AG09309 (cell line): ENCODE measurements at places on chromosomes 1 and 21.

GRCh38 chr1:12232221-12232620, 2.4 kb downstream of the VPS13D start:
- DNase-seq = no peak

DNA sequence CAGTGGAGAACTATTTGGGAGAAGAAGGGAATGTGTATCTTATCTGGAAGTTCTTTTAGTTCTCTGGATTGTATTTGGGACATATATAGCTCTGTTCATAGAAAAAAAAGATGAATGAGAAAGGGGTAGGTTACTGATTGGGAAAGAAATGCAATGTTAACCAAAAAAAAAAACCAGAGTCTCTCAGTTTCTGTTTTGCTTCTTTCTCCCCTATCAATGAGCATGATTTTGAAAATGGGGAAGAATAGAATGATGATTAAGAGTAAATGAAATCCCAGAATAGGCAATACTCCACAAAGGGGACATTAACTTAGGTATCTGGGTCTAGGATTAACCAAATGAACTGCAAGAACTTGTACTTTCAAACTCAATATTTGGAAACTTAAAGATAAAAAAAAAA, 92.9 kb downstream of the RHOU start:
- DNase-seq = no peak

DNA sequence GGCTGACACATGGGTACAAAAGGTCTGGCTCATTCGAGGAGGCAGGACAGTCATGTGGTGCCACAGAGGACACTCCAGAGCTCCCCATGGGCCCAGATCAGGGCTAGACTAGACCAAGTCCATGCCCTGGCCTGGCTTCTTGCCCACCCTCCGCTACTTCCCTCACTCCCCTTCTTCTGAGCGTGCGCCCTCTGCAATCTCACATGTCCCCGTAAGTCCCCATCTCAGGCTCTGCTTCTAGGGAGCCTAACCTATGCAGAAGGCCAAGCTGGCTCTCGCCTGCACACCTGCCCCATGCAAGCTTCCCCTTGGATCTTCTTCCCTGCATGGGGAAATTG, 553.6 kb downstream of the PTPRU start:
- DNase-seq = no peak

DNA sequence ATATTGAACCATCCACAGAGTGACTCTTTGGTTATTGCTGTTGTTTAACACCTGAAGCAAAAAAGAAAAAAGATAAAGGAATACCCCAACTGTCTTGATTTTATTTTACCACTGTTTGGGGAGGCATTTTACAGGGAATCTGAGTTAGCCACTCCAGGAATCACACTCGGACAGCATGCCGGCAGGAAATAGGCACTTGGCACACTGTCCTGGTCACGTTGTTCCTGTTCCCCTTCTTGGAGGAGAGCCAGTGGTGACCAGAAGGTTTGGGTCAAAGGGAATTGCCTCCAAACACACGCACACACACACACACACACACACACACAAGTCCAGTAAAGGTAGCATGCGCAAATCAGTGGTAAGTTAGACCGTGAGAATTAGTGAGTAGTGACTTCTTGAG, 13.8 kb downstream of the RGS4 start:
- DNase-seq = no peak

GRCh38 chr1:244427647-244428046, 24.1 kb downstream of the ADSS2 start:
- DNase-seq = no peak
